ENCODE measurements at places on chromosomes 1 and 21.

DNA sequence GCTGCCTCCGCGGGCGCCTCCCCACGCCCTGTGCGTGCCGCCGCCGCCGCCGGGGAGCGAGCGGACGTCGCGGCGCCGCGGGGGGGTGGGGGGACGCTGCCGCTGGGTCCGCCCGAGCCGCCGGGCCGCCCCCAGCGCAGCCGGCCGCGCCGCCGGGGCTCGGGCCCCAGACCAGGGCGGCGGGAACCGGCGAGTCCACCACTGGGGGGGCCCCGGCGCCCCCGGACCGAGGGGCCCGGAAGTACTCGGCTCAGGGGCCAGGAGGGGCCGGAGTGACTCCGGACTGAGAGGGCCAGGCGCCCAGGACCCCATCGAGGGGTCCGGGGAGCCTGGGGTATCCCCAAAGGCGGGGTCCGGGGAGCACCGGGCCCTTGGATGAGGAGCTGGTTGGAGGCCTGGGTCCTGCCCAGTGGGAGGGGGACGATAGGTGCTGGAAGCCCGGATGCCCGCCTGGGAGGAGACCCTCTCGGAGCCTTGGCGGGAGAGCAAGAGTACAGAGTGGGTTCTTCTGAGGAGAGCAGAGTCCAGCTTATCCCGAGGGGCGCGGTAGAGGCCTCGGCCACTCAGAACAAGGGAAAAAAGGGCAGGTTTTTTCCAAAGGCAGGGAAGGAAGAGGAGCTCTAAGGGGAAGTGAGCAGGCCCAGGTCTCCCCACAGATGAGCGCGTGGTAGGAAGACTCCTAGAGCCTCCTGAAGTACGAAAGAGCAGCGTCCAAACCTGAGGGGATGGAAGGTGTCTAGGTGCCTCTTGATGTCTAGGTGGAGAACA lies 556 bp downstream of the GMEB1 start:
- peak; percentile 45 for DNase-seq

DNA sequence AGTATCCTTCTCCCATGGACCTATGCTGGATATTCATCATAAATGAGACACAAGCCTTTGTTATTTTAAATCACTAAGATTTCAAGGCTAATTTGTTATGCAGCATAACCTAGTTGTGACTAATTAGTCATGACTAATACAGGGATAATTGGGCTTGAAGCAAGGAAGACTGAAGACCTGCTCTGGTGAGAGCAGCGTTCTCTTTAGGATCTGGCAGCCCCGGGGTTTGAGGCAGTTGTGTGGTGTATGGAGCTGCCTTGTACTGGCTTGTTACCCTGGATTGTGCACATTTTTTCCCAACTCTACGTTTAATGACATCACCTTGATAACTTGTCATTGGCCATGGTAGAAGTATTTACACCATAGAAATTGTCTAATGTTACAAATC lies 25.7 kb upstream of the SPAG17 start:
- DNase-seq = no peak

DNA sequence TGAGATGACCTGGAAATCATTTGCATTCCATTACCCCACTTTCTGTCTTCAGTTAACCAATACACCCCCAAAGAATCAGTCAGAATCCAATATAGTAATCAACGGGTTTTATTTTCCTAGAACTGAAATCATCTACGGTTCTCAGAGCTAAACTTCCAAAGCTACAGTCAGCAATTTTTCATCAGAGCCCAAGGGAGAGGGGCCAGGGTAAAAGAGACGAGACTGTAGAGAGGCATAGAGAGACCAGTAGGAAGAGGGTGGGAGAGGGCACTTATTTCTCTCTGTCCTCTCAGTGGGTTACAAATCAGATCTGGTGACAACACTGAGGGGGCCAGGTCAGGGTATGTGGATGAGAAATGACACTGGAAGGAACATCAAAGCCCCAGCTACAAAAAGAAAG lies 1.1 kb upstream of the MRPL24 start:
- DNase-seq = no peak

- DNase-seq = no peak
Observed at GRCh38 chr1:235076504-235077162, 52.0 kb downstream of the TOMM20 start.

DNA sequence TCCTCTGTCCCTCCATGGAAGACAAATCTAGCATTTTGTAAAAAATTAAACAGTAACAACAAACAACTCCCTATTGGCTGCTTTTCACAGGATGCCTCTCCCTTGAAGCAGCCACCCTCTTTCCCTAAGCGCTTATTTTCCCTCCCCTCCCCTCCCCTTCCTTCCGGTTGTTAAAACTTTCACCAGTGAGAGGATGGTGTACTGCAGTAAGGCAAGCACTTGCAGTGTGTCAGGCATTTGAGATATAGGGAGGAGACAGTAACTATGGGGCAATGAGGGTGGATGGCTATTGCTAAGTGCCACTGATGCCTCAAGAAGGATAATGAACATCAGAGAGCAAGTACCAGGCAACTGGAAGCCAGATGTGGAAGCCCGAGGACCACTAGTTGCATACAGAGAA lies 19.1 kb upstream of the KIAA1614 start:
- DNase-seq = no peak
